CD8-positive, alpha-beta memory T cell (primary cell): ENCODE measurements at places on chromosomes 6 and 20.

DNA sequence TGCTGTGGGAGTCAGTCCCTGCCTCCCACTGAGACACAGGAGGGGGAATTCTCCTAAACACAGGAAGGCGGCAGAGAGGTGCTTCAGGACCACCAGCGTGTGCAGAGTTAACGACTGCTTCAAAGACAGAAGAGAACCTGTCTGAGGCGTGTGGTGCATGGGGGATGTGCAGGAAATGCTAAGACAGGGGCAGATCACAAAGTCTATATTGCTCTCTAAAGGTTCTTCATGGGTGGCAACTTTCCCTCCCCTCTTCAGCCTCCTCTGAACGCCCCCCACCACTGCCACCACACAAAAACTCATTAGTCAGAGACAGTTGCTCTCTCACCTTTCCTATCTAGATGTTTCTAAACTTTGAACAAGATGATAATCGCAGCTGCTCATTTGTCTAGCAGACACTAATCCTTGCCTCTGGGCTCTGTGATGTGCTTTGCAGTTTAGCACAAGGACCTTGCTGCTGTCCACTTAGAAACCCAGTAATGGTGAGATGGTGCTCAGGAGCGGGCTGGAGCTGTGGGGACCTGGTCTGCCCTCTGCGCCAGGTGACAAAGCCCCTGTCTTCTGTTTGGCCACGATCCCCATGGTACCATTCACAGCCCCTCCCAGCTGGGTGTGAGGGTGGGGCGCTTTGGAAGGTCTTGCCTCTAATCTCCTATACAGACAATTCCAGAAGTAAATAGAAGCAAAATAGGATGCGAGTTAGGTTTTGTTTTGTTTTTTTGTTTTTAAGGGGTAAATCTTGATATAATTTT, 219.6 kb downstream of the NRN1 start:
- no peak overlapping the region for H3K4me3 ChIP-seq
- no peak for DNase-seq
- H3K27me3 ChIP-seq = no peaks in the 10 kb centered on the region
- no peaks in the 10 kb centered on the region for H3K36me3 ChIP-seq
- H3K4me1 ChIP-seq = peaks cover 13% of the 10 kb centered on the region

DNA sequence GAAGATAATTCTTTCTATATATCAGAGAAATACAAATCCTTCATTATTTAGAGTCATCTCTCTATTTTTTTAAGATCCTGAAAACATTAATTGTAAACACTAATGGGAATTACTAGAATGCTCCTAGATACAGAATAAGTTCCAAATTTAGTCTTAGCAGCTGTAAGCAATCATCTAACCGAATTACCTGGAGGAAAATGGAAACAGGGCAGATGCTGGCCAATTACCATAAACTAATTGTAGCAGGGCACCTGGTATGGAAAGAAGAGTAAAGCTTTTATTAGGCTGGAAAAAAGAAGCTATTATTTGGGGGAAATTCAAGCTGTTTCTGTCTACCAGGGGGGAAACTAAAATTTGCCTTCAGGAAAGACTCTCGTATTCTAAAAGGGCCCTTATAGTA, 257.5 kb downstream of the MMUT start:
- DNase-seq = no peak
- no peak overlapping the region for H3K27ac ChIP-seq
- H3K27me3 ChIP-seq = no peaks in the 10 kb centered on the region
- H3K4me1 ChIP-seq = no peaks in the 10 kb centered on the region
- H3K36me3 ChIP-seq = no peaks in the 10 kb centered on the region

DNA sequence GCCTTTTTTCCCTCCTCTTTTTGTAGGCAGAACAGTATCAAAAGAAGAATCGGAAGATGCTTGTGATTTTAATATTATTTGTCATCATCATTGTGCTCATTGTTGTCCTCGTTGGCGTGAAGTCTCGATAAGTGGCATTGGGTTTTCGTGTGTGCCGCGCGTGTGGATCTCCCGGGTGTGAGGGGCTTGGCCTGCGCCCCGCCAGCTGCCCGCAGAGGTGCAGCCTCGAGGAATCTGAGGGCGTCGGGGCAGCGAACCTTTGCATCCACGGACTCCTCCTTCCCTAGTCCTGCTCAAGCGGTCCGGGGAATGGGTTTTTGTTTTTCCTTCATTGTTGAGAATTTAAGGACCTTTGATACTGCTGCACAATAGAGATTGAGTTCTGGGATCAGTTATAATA, 16.4 kb upstream of the NPEPL1 start:
- no peaks in the 10 kb centered on the region for H3K27me3 ChIP-seq
- H3K4me1 ChIP-seq = no peaks in the 10 kb centered on the region
- H3K4me3 ChIP-seq = no peak overlapping the region
- no peak overlapping the region for H3K27ac ChIP-seq
- DNase-seq = no peak

GRCh38 chr6:117262799-117263198, 2.6 kb upstream of the VGLL2 start:
- DNase-seq = no peak
- H3K27ac ChIP-seq = no peak overlapping the region
- no peaks in the 10 kb centered on the region for H3K4me1 ChIP-seq
- no peak overlapping the region for H3K4me3 ChIP-seq

GRCh38 chr6:143673669-143674068, 4.1 kb upstream of the PHACTR2 start:
- H3K27me3 ChIP-seq = no peaks in the 10 kb centered on the region
- H3K36me3 ChIP-seq = no peaks in the 10 kb centered on the region
- no peak overlapping the region for H3K27ac ChIP-seq
- no peak overlapping the region for H3K4me3 ChIP-seq
- no peak for DNase-seq

DNA sequence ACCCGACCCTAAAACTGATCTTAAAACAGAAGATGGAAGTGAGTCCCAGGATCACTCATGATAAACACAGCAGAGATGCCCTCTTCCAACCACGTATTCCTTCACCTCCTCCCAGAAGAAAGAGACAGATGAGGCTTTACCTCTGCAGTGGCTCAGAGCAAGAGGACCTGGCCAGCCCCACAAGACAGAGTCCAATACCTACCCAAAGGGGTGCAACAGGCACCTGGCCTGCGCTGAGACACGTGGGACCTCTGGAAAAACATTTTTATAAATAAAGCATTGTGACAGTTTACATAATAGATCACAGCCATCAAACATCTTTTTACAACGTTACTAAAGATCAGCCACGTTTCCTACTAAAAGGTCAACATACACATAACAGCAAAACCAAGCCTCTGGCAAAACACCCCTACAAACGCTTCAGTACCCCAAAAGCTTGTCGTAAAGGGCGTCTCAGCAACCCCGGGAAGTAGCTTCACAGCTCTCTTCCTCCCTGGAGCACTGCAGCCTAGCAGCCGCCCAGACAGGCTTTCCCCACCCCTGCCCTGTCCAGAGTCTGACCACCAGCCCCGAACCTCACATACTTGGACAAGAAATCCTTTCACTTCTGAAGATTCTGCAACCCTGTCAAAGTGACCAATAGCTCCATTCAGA, 2.9 kb downstream of the TAF4 start:
- no peaks in the 10 kb centered on the region for H3K36me3 ChIP-seq
- H3K4me1 ChIP-seq = peaks cover 37% of the 10 kb centered on the region
- DNase-seq = no peak
- no peak overlapping the region for H3K4me3 ChIP-seq
- H3K27me3 ChIP-seq = no peaks in the 10 kb centered on the region

- no peak overlapping the region for H3K27ac ChIP-seq
- H3K4me1 ChIP-seq = no peaks in the 10 kb centered on the region
- H3K4me3 ChIP-seq = no peak overlapping the region
- no peaks in the 10 kb centered on the region for H3K36me3 ChIP-seq
- H3K27me3 ChIP-seq = no peaks in the 10 kb centered on the region
Measured at GRCh38 chr6:164744301-164744700, 565.1 kb downstream of the C6orf118 start.

DNA sequence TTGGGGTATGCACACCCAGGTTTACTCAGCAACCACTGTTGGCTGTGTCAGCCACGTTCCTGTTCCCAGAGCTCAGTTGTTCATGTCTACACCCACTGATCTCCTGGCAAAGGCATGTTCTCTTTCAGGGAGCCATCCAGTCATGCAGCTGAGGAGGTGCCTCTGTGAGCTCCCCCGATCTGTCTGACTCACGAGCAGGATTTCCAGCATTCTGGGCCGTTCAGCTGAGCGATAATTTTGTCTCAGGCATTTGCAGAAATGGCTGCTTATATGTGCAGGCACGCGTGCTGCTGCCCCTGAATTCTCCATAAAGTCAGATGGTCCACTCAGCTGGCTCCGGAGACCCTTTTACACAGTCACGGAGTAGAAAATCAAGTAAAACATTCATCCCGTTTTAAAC, 78.4 kb upstream of the IYD start:
- H3K36me3 ChIP-seq = no peaks in the 10 kb centered on the region
- no peak overlapping the region for H3K4me3 ChIP-seq
- no peak for DNase-seq
- H3K27ac ChIP-seq = no peak overlapping the region
- H3K27me3 ChIP-seq = no peaks in the 10 kb centered on the region

DNA sequence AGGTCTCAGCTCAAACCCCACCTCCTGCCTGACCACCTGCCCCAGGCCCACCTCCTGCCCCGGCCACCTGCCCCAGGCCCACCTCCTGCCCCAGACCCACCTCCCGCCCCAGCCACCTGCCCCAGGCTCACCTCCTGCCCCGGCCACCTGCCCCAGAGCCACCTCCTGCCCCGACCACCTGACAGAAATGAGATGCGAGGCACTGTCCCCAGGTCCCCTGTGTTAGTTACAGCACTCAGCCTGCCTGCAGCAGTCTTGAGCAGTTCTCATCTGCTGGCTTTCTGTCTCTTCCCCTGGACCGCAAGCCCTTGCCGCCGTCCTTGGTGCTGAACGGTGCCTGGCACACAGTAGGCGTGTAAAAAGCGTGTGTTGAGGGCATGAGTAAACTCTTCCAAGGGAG, 79.5 kb downstream of the CDH4 start:
- H3K27me3 ChIP-seq = no peaks in the 10 kb centered on the region
- no peaks in the 10 kb centered on the region for H3K4me1 ChIP-seq
- no peak for DNase-seq
- H3K27ac ChIP-seq = no peak overlapping the region

GRCh38 chr6:73308712-73309534, 45.2 kb downstream of the DPPA5 start:
- peak overlapping the region; percentile 66 for H3K27ac ChIP-seq
- no peaks in the 10 kb centered on the region for H3K36me3 ChIP-seq
- peaks cover 5% of the 10 kb centered on the region for H3K4me1 ChIP-seq
- no peak for DNase-seq
- peak overlapping the region; percentile 87 for H3K4me3 ChIP-seq

- H3K27ac ChIP-seq = no peak overlapping the region
- no peaks in the 10 kb centered on the region for H3K4me1 ChIP-seq
- no peaks in the 10 kb centered on the region for H3K27me3 ChIP-seq
- no peaks in the 10 kb centered on the region for H3K36me3 ChIP-seq
Measured at GRCh38 chr6:127381384-127381783, 38.0 kb upstream of the ECHDC1 start.
